Left forelimb (tissue), 1 donor: ENCODE measurements at places on chromosomes 2 and 18.

DNA sequence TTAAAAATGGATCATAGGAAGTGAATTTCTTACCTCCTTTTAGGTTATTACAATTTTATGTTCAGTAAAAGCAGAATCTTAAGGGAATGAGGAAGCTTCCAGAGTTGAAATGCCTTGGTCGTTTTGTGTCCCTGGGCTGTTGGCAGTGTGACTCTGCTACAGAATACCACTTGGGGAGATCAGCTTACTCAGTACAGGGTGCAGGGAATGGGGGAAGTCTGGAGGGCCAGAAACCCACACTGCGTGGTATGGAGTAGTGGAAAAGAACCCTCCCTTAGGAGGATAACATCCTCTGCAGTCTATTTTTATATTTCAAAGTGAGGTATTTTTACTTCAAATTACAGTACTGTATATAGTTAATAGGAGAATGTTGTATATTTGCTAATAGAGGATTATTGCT lies 51.1 kb downstream of the R3HDM1 start:
- no peak for DNase-seq

GRCh38 chr2:38875227-38875575 lies 533 bp downstream of the DHX57 start:
- DNase-seq: no peak

DNA sequence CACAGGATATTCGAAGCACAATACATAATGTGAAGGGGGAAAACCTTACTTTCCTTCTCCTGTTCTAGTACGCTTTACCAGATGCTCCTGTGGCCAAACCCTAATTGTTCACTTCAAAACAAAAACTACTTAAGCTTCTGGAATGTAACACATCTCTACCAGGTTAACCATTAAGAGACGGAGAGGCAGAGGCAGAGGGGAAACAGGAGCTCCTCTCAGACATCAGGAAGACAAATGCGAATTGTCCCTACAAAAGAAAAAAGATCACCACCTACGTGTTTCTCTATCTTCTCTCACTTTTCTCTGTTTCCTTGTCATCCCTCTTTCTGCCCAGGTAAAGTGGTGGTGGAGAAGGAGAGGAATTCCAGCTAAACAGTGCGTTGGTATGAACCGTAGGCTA lies 266.8 kb downstream of the NRXN1 start:
- DNase-seq: no peak

- DNase-seq: no peak
Observed at GRCh38 chr18:78080081-78080480, 830.4 kb downstream of the GALR1 start.

DNA sequence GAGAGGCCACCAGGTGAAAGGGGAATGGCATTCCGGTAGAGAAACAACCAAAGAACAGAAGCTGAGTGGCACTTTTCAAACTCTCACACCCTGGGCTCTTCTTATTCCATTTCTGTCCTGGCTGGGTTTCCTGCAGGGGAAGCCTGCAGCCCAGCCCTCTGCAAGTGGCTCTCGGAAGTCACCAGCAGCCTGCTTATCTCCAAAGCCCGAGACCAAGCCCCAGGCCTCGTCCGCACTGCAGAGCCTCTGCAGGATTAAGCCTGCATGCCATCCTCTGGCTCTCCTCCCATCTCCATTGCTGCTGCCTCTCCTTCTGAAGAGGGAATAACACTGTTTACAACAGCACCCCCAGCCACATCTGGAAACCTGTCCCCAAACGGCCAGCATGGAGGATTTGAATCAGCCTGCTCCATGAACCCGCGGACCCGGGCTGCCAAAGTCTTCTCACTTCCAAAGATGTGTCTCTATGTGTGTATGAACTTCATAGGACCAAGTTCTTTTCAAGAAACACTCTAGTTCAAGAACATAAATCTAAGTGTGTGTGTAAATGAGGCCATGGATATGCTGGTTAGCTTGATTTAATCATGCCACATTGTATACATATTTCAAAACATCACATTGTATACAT lies 54.2 kb downstream of the DIPK1C start:
- peak; percentile 44 for DNase-seq

- no peak for DNase-seq
Observed at GRCh38 chr18:34807106-34807796, 97.2 kb downstream of the DTNA start.

GRCh38 chr18:36514778-36515177 lies 217.3 kb downstream of the FHOD3 start:
- no peak for DNase-seq

DNA sequence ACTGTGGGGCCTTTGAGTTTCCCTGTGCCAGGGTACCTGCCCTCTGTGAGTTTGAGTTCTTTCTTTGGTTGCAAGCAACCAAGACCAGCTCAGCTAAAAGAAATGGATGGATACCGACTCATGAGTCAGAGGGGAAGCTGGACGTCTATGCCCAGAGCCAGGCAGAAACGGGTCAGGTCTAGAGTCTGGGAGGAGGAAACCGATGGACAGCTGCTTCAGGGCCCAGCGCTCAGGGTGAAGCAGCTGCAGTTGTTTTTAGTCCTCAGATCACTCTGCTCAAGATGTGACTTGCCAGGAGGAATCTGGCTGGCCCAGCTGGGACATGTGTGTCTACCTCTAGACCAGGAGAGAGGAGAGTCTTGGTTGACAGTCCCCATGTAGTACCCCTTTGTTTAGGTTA lies 10.1 kb upstream of the TYMS start:
- DNase-seq: no peak

- DNase-seq: no peak
Observed at GRCh38 chr2:69936906-69937305, 22.0 kb downstream of the MXD1 start.

GRCh38 chr2:3126171-3126910 lies 251.3 kb downstream of the EIPR1 start:
- DNase-seq: no peak

GRCh38 chr2:236550701-236551465 lies 18.7 kb upstream of the ACKR3 start:
- DNase-seq: no peak

DNA sequence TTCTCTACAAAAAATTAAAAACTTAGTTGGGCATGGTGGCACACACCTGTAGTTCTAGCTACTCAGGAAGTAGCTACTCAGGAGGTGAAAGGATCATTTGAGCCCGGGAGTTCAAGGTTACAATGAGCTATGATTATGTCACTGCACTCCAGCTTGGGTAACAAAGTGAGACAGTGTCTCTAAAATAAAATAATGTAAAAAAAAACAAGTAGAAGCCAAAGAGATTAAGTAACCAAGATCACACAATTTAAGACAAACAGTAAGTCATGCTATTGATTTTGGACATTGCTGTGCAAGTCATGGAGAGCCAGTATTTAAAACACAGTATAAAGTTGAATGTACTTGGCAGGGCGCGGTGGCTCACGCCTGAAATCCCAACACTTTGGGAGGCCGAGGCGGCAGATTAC lies 20.5 kb downstream of the ITSN2 start:
- no peak for DNase-seq
